Activated CD4-positive, CD25-positive, alpha-beta regulatory T cell treated with anti-CD3 and anti-CD28 coated beads, Interleukin-2, amount 50 U/mL, for 24 hours (primary cell): ENCODE measurements at places on chromosomes 16 and 17.

GRCh38 chr16:4204521-4204920, 37.4 kb downstream of the SRL start:
- ATAC-seq, result no peak

GRCh38 chr16:58338205-58338604, 43.4 kb upstream of the PRSS54 start:
- ATAC-seq, result no peak

DNA sequence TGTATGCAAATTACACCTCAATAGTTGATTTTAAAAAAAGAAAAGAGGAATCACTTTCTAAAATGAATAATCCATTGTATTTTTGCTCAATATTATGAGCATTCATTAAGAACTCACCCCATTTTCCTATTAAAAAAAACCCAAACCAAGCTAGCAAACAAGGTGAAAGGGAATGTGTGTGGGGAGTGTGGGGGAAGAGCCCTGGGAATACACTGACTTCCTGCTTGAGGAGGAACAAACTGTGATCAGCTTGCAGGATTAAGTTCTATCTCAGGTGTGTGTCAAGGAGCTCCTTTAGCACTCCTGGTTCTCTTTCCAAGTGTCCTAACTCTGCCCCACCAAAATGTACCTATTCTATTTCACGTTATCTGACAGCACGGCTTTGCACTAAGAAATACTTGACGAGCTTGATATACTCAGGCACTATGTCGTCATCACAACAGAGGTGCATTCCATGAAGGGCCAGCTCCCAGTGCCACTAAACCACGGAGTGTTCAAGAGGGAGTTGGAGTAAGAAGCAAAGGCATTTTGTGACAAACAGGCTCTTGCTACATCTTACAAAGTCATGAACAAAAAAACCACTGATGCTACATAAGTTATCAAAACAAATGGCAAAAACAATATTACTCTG, 73.2 kb downstream of the MYH10 start:
- no peak for ATAC-seq

DNA sequence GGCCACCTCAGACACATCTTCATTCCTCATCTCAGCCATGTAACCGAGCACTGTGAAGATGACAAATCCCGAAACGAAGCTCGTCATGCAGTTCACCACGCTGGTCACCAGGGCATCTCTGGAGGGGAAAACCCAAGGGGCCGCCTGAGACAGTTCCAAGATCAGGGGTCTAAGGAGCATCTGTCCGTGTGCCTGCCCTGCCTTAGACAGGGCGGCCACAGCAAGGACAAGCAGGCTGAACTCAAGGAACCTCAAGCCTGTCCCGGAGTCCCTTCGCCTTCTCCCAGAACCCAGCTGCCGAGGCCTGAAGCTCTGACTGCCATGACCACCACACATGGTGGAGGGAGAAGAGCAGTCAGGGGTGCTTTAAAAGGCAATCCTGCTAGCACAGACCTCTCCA, 22.7 kb downstream of the SLC6A4 start:
- ATAC-seq, result peak; percentile 25

DNA sequence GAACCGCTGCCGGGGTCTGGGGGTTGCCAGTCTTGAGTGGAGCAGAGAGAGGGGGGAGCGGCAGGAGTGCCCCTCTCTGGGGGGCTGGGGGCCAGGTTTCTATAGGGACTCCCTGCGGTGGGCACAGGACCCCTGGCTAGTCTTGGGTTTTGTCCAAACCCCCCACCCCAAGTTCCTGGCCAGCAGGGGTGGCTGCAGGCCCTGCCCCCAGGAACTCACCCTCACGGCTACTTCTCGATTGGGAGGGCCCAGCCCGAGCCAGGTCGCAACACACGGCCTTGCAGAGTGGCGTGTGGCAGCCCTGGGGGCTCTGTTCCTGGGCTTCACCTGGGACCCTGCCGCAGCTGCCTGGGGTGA, 601 bp downstream of the CDH15 start:
- no peak for ATAC-seq

GRCh38 chr16:62224646-62225209, 188.5 kb upstream of the CDH8 start:
- ATAC-seq, result no peak

- no peak for ATAC-seq
Measured at GRCh38 chr16:49754495-49755312, 101.2 kb downstream of the ZNF423 start.

- ATAC-seq, result no peak
Measured at GRCh38 chr17:77177002-77177741, 36.4 kb downstream of the SEC14L1 start.

DNA sequence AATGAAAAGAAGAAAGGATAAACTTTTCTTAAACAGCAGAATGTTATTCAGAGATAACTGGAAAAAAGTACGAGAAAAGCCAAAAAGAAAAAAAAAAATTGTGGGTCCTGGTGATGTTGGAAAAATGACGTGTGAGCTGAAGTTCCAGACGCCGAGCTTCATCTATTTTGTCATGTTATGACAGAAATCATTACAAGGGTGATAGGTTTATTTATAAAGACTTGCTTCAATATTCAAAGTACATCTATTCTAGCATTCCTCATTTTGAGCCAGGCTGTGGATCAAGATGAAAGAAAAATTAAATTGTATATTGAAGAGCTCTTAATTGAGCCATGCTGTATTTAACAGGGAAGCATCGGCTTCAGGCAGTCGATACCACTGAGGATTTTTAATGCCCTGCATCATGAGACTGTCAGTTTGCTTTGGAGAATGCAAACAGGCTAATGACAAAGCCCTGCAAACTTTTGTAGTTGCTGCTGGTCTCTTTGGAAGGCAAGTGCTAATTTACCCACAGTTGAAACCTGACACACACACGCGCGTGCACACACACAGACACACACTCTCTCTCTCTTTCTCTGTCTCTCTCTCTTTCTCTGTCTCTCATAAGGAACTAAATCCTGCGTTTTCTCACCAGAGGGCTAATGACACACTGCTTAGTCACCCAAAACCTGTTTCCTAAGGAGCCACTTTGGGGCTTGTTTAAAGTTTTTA, 110.7 kb downstream of the WWOX start:
- no peak for ATAC-seq

DNA sequence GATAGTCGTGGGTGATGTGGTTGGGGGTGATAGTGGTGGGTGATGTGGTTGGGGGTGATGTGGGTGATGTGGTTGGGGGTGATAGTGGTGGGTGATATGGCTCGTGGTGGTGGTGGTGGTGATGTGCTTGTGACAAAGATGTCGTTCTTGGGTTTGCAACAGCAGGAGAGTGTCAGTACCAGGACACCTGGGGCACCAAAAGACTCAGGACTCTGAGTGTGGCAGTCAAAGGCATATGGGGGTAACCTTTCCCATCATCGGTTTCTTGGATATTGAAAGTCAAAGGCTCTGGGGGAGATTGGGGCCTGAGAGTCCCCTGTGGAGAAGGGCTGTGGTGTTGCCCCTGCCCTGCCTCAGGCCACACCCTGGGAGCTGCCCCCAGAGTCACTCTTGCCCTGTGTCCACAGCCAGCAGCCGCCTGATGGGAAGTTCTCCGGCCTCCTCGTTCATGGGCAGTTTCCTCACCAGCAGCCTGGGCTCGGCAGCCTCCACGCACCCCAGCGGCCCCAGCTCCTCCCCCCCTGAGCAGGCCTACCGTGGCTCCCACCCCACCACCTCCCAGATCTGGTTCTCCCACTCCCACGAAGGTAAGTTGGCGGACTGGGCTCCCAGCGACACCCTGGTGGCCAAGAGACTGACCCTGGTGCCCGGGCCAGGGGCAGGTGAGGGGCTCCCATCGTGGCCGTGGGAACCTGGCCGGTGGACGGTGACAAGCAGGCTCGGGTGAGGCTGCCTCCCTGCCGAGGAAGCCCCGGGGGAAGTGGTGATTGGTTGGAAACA, 31.3 kb downstream of the BAHCC1 start:
- ATAC-seq, result no peak

GRCh38 chr16:89026121-89026612, 49.2 kb upstream of the CBFA2T3 start:
- ATAC-seq, result peak; percentile 99

- no peak for ATAC-seq
Measured at GRCh38 chr17:8754890-8755289, 3.5 kb downstream of the SPDYE4 start.

- ATAC-seq, result no peak
Measured at GRCh38 chr16:56969769-56970168, 8.0 kb downstream of the CETP start.

- peak; percentile 41 for ATAC-seq
Measured at GRCh38 chr17:42759982-42760651, 910 bp upstream of the RAMP2 start.

GRCh38 chr17:80360396-80360795, 54.6 kb upstream of the ENDOV start:
- ATAC-seq, result no peak

- no peak for ATAC-seq
Measured at GRCh38 chr17:8900626-8901585, 33.4 kb upstream of the PIK3R6 start.

DNA sequence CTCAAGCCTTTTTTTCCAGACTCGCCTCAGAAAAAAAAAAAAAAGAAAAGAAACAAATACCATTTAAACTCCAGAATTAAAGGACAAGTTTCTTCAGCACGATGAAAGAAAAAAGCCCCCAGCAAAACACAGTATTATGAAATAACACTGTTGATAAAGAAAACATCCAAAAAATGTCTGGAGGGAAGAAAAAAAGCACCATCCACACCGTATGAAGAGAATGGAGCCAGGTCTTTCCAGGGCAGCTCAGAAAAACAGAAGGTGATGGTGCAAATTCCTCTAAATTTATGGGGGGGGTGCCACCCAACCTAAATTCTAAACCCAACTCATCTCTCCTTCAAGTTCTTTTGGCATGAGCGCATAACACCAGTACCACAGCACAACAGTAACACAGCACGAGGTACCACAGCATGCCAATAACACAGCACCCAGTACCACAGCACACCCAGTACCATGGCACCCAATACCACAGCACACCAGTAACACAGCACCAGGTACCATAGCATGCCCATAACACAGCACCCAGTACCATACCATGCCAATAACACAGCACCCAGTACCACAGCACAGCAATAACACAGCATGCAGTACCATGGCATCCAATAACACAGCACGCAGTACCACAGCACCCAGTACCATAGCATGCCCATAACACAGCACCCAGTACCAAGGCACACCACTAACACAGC, 19.0 kb downstream of the AXIN1 start:
- ATAC-seq, result no peak

- no peak for ATAC-seq
Measured at GRCh38 chr17:76561332-76561731, 21.5 kb downstream of the PRCD start.

GRCh38 chr17:63996430-63997182, 1.5 kb upstream of the PRR29 start:
- ATAC-seq, result no peak

- ATAC-seq, result no peak
Measured at GRCh38 chr17:67672592-67673335, 45.0 kb upstream of the NOL11 start.

GRCh38 chr16:27248036-27248435, 20.5 kb downstream of the NSMCE1 start:
- no peak for ATAC-seq

DNA sequence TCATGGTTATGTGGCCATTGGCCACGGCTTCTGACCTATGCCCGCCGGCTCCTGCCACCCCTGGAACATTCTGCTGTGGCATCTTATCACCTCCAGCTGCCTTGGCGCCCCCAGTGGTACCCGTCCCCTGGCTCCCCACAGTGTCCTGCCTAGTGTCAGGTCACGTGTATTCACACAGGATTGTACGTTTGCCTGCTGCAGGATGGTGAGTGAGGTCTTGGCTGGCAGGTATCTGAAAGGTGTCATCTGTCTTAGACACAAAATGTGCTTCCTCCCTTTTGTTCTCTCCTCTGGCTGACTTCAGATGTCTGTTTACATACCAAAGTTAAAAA, 24.9 kb downstream of the DBNDD1 start:
- ATAC-seq, result no peak

- no peak for ATAC-seq
Measured at GRCh38 chr17:70295731-70296130, 126.4 kb downstream of the KCNJ2 start.

DNA sequence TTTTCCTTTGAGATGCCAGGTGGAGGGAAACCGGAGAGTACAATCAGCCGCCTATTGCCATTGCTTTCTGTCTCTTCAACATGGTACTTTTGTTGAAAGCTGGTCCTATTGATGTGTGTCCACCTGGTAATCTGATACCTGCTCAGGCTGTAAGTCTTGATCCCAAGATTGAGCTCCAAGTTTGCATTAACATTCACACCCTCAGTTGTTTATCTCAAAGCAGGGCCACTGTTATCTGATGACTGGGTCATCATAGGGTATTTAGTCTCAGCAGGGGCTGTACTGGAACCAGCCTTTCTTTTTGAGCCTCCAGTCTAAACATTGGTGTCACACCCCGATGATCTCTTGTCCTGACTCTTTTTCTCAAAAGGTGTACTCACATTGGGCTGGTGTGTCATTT, 370.3 kb upstream of the TOM1L1 start:
- no peak for ATAC-seq

DNA sequence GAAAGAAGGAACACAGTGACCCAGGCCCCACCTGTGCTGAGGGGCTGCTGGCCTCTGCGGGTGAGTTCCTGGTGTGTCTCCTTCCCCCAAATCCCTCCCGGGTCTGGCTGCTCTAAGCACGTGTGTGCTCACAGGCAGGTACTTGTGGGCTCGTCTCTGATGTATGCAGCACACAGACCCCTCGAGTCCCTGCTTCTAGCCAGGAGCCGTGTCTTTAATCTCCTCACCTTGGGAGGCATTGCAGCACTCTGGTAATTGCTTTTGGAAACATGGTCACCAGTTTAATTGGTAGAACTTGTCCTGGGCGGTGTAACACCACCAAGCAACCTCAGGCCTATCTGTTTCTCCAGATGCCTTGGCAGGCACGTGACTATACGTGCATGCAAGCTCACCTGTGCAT, 8.8 kb upstream of the RPL38 start:
- no peak for ATAC-seq

DNA sequence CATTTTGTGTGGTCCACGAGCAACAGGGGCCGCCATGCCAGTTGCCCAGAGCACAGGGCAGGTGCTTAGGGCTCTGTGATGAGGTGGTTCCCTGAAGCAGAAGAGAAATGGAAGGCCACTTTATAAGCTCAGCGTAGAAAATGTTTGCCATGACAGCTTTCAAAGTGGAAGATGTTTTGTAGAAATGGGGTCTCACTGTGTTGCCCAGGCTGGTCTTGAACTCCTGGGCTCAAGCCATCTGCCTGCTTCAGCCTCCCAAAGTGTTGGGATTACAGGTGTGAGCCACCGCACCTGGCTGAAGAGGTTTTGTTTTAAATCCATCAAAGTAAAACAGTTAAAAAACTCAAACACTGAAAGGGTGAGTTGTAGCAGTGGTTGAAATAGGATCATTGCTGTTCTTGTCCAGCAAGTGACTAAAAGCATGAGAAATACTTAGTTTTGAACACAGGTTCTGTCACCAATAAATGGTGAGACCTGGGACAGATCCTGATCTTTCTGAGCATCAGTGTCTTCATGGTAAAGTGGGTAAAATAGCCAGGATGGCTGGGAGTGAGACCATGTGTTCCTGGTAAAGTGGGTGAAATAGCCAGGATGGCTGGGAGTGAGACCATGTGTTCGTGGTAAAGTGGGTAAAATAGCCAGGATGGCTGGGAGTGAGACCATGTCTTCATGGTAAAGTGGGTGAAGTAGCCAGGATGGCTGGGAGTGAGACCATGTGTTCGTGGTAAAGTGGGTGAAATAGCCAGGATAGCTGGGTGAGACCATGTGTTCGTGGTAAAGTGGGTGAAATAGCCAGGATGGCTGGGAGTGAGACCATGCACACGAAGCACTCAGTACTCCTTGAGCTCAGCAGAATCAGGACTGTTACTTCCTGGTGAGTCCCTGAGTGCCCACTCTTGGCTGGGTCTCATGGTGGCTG, 46.0 kb downstream of the BANP start:
- no peak for ATAC-seq
